ENCODE measurements at places on chromosomes 16 and 17.

DNA sequence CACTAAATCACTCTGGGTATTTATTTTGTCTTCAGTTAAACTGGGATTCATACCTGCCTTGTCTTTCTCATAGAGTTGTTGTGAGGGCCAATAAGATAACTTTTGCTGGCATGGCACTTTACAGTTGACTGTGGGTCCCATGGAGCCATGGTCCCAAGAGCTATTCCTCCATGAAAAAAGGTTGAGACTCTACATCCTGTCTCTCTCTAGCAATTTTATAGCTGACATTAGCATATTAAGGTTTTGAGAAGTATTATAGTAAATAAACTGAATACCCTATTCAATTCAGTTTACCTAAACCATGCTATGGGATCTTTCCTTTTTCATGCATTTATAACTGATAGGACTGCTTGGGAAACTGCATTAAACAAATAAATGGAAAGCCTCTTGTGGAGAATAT is 17.4 kb downstream of the OGFOD1 start:
- no peak for DNase-seq

GRCh38 chr17:47869114-47869513 is 18.2 kb upstream of the SP6 start:
- DNase-seq: no peak

- no peak for DNase-seq
These were observed 20.1 kb upstream of the C16orf95 start for GRCh38 chr16:87337262-87337771.

DNA sequence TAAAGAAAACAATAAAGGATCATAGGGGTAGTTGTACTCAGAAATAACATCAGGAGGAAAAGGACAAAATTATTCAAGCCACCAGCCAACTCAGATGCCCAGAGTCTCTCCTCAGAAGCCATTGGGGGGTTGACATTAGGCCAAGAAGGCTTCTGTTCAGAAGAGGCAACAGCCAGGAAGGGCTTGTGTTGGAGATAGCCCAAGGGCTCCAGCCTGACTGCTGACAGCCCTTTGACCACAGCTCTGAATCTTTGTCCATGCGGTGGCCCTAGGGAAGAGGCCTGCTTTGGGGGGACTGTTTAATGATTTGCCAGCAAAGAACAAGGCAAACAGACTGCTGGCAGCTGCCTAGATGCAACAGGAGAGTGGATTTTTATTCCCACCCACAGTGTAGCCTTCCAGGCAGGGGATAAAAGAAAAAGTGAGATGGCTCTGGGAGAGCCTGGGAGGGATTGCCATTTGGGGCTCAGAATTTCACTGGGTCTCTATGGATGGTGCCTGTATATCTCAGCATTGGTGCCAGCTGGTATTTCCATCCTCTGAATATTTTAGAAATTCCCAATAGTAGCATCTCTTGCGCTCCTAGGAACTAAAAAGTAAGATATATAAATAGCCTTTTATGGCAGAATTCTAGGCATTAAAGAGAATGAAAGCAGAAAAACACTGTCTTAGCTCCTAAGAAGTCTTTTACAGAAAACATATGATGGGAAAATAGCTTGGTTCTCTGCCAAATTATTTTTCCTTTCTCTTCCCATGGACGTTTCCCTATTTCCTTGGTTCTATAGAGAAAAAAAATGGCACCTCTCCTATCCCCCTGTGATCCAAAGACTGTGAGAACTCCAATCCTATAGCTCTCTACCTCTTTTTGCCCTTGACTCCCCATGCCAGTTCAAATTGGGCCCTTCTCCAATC is 29.4 kb upstream of the SUPT4H1 start:
- DNase-seq: no peak

- peak; percentile 35 for DNase-seq
These were observed 1.2 kb downstream of the DYNLL2 start for GRCh38 chr17:58084317-58084981.
